ENCODE measurements at places on chromosomes 1 and 21.

DNA sequence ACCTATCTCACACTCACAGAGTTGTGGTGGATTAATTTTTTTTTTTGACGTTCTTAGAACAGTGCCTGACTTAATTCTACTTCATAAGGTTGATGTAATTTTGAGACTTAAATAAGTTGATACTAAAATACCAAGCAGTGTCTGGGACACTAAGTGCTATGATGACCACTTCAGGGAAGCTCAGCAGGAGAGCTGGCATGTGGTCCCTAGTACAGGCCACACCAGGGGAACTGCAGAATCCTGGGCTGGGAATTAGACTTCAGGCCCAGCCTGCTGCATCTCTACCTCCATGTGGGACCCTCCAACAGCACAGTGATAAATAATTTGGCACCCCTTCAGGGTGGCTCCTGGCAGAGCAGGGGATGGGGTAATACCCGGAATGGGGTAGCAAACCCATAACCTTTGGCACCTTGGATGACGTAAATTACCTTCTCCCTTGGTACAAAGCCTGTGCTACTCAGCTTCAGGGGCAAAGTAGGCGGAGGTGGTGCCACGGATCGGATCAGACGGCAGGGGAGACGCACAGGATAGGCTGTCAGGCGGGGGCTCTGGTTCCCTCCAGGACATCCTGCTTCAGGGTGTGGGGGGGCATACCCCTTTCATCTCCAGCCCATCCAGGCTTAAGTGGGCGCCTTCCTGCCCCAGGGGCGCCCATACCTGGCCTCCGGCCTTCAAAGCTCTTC lies 4.8 kb downstream of the MFSD2A start:
- DNase-seq: no peak

DNA sequence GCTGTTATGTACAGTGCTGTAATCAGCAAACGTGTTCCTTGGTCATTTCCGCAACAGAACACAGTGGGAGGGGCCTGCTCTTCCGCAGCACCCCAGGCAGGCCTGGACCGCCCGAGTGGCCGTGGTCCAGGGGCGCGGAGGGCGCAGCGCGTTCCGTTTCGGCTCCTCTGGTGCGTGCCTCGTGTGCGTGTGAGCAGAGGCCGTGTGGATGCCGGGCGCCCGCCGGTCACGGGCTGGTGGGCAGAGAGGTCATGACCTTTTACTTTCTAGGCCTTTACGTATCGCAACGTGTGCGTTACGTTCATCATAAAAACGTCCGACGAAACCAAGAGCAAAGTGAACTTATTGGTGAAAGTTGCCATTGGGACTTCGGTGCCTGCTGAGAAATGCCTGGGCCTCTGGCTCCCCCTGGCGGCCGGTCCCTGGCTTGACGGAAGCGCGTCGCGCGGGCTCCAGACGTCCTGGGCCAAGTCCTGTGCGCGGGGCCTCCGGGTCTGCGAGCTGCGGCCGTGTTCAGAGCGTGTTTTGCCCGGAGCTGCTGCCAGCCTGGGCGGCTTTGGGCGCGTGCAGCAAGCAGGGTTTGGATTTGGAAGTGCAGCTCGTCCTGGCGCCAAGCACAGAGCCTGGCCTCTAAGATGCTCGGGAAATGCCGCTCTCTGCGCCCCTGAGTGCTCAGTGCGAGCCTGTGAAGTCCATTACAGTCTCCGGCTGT lies 34.4 kb downstream of the COL18A1 start:
- DNase-seq: peak; percentile 76

DNA sequence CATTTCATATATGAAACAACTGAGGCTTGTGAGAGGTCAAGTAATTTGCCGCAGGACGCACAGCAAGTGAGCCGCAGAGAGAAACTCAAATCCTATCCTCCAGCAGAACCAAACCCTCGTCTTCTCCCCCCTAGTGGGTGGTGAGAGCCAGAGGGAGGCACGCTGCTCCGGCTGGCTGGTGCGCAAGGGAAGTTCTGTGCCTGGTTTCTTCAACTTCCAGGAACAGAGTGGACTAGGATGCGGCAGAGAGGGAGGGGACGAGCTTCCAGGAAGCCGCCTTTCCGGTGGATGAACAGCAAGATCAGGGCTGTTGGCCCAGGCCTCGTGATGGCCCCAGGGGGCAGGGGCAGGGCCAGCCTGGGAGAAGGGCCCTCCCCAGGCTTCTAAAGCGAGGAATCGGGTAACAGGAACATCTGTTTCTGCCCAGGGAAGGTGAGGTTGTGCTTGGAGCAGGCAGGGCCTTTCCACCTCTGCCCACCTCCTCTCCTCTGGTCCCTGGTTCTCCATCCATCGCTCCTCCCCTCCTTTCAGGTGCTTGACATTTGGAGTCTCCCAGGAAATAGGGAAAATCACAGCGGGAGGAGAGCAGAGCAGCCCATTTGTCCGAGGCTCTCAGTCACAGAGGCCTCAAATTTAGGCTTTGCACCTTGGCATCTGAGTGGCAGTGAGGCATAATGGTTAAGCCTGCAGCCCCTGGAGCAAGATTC lies 16.8 kb upstream of the PDIK1L start:
- DNase-seq: no peak

GRCh38 chr1:164515231-164515630 lies 43.8 kb upstream of the PBX1 start:
- no peak for DNase-seq

GRCh38 chr1:19229828-19230325 lies 19.8 kb upstream of the UBR4 start:
- no peak for DNase-seq

GRCh38 chr1:94119306-94119705 lies 1.6 kb downstream of the ABCA4 start:
- no peak for DNase-seq

DNA sequence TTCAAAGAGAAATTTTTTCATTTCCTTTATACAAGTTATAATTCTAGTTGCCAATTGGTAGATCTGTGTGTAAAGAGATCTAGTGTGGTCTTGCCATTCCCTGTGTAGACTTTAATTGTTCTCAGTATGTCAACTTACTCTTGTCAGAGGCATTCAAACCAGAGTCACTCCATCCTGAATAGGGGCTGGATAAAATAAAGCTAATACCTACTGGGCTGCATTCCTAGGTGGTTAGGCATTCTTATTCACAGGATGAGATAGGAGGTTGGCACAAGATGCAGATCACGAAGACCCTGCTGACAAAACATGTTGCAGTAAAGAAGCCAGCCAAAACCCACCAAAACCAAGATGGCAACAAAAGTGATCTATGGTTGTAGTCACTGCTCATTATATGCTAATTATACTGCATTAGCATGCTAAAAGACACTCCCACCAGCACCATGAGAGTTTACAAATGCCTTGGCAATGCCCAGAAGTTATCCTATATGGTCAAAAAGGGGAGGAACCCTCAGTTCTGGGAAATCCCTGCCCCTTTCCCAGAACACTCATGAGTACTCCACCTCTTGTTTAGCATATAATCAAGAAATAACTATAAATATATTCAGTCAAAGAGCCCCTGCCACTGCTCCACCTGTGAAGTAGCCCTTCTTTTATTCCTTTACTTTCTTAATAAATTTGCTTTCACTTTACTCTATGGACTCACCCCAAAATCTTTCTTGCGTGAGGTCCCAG lies 74.0 kb upstream of the ADAMTS5 start:
- no peak for DNase-seq

DNA sequence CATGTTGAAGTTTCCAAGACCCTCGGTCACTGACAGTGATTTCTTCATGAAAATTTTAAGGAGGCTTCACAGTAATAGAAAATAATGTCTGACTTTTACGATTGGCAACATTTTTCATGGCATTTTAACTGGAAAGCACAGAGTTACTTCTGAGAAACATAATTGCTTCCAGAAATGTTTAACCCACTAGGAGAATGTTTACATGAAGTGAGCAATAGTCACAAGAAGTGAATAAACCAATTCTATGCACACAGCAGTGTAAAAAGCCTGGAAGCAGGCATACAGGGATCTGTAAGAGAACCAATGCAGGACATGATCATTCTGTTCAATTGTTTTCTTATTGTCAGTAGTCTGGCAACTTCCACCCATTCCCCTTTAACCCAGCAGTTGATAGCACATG lies 316.2 kb upstream of the CXADR start:
- no peak for DNase-seq

Measured in stimulated activated CD4-positive, alpha-beta T cell treated with anti-CD3 and anti-CD28 coated beads, Interleukin-12 subunit alpha, Interleukin-12 subunit beta, amount 100 ng/mL, for 48 hours (primary cell).